ENCODE measurements at places on chromosomes 2 and 18.

DNA sequence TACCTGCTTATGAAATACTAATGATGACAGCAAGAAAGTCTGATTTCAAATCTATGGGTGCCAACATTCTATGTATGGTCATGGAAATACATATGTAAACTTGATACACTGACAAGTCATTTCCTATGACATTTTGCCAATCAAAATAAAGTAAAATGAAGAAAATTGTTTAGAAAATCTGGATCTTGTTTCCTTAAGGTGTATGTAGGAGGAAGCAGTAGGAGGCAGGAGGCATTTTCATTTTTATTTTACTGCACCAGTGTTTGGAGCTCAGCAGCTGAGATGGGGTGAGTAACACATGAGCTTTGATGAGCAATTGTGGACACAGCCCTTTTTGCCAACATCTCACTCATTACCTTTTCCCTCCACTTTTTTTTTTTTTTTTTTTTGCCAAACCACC is 167.0 kb downstream of the AFF3 start:
- no peak for DNase-seq

- no peak for DNase-seq
These were observed 13.2 kb downstream of the SLC9A2 start for GRCh38 chr2:102632380-102633175.

DNA sequence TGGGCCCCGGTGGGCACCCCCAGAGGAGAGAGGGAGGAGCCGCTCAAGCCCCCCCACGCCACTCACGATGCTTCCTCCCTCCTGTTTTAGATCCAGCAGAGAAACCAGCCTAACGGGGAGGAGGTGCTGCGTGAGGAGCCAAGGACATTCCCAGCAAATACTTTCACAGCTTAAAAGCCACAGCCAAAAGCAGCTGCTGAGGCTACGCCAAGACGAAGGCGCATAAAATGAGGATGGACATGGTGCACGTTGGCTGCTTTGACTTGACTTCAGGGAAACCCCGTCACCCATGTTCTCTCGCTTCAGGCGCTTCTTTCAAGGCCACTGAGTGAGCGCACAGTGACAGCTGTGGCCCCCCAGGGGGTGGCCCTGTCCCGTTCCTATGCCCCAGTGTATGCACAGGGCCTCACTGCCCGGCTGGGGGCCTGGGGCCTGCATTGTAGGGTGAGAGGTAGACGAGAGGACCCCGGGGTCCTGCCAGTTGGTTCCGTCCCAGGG is 72.1 kb upstream of the PXDN start:
- no peak for DNase-seq

DNA sequence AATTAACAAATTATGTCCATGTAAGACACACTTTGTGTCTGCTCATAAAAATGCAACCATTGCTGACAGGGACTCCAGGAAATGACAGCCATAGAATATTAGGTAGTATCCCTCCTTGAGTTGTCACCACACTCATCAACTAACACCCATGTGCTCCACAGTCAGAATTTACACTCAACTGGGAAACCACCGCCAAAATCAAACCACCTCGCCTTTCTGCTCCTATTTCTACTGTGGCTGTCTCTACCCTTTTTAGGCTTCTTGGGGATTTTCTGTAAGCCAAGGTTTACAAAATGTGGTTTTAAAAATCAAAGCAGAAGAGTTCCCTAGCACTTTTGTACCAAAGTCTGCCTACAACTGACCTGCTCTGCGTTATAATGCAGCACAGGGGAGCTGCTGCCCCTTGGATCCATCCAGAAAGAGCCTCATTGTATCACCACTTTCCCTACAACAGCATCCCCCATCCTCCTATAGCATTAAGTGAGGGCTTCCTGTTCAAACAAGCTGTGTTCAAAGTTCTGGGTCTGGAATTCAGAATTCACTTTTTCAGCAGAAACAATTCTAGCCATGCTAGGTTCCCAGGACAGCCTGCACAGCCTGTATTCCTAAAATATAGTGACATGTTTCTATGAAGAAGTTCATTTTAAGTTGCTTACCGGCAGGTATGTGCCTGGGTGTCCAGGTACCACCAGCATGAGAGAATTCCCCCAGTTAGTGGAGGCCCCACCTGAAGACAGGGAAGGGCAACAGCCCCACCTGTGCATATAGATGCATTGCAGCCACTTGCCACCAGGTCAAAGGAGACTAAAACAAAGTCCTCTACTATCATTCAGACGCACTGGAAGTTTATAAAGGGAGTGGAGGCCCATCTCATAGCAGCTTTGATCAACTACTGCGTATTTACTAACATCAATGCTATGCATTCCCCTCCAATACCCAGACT is 104.3 kb downstream of the MYO5B start:
- no peak for DNase-seq

GRCh38 chr2:205696331-205696926 is 14.1 kb downstream of the NRP2 start:
- DNase-seq, result no peak

DNA sequence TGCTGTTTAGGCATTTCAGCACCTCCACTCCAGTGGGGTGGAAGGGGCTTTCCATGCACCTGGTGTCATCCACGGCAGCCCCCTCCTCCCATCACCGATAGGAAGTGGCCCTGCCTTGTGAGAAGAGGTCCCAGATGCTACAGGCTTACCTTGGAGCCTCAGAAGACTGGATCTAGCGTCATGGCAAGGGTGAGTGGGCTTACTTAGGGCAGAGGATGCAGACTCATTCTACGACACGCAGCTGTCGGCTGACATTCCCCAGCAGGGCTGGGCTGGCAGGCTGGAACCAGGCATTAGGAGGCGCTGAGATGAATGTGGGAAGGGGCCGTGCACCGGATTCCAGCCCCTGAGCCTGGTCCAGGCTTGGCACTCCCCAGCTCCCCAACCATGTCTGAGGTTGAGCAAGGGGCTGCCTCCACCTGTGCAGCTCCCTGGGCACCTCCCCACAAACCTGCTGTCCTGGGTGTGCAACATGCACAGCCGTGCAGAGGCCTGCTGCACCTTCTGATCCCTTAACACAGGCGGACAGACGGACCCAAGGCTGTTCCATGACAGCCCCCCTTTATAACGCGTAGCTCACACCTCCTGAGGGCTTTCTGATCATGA is 1.7 kb upstream of the PRLH start:
- no peak for DNase-seq

GRCh38 chr2:15757820-15758586 is 166.3 kb downstream of the DDX1 start:
- no peak for DNase-seq

GRCh38 chr2:74577448-74577847 is 22.9 kb downstream of the DOK1 start:
- DNase-seq, result no peak

DNA sequence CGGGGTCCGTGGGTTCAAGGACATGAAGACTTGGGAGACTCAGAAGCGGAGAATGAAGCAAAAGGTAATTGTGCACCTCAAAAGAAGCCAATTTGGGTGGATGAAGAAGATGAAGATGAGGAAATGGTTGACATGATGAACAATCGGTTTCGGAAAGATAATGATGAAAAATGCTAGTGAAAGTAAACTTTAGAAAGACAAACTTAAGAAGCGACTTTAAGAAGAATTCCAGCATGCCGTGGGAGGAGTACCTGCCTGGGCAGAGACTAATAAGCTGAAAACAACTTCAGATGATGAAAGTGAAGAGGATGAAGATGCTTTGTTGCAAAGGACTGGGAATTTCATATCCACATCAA is 43.5 kb downstream of the PSTPIP2 start:
- DNase-seq, result no peak

GRCh38 chr18:40346146-40346545 is 1608.9 kb upstream of the PIK3C3 start:
- DNase-seq, result no peak

DNA sequence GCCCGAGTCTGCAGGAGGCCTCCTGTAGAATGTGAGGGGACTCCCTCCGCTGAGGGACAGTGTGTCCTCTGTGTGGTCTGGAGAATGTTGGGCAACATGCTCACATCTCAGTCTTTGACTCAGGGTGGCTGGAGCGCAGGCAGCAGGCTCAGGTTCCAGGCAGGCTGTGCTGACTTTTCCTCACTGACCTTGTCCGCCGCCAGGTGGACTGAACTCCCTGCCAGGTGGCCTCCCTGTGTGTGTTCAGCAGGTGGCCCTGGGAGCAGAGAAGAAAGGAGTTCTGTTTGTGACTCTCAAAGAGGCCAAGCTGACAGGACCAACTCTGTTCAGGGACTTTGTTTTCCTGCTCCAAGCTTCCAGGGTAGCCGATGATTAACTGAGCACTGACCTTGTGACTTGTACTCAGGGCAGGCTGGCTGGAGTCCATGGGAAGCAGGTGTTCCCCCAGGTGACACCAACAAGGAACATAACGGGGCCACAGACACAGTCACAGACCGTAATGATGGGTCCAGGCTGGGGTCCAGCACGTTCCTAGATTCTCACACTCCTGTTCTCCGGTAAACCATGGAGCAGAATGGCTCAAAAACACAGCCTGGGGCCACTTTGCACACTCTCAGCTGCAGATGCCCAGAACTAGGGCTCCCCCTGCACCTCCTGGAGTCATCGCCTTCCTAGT is 439.8 kb downstream of the RNF144A start:
- DNase-seq, result no peak

DNA sequence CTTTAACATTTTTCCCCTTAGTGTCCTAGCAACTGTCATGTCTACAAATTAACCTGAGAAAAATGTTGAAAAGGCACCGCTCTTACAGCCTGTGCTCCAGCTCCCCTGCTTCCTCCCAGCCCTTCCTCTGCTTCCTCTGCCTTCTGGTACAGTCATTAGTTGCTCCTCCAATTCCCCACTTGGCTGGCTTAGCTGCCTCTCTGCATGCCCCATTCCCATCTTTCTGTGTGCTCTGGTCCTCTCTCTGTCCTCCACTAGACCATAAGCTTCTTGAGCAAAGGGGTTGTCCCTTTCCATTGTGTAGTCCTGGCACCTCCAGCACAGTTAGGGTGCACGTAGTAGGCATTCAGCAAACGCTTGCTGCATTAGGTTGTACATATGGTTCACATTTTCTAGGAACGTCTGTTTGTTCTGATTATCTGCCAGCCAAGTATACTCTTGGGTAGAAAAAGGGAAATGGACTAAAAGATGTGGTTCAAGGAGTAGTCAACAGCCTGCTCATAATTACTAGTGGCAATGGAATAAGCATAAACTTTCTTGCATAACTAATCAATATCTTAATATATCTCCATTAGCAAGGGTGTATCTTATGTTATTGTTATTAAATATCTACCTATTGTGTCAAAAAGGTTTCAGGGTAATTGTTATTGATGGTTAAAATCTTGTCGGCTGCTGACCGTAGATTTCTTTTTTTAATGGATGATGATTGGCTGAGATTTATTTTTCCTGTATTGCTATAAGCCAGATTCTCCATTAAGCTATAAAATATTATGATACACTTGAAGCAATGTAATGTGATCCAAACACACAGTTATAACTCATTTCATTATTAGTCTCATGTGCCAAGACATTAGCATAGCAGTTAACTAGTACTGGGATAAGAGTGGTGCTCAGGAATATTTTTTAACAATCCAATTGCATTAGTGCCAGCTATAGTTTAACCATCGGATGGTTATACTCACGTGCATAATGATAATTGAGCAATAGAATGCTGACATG is 340.1 kb downstream of the SLC4A3 start:
- DNase-seq, result no peak

GRCh38 chr2:209147981-209148380 is 275.9 kb upstream of the MAP2 start:
- no peak for DNase-seq
